ENCODE measurements at places on chromosomes 2 and 18.

- no peak for DNase-seq
Observed at GRCh38 chr2:210561475-210561874, 5.1 kb downstream of the CPS1 start.

- no peak for DNase-seq
Observed at GRCh38 chr2:203484266-203485112, 50.6 kb downstream of the RAPH1 start.

GRCh38 chr2:221715523-221716247 is 143.6 kb upstream of the EPHA4 start:
- DNase-seq: no peak

DNA sequence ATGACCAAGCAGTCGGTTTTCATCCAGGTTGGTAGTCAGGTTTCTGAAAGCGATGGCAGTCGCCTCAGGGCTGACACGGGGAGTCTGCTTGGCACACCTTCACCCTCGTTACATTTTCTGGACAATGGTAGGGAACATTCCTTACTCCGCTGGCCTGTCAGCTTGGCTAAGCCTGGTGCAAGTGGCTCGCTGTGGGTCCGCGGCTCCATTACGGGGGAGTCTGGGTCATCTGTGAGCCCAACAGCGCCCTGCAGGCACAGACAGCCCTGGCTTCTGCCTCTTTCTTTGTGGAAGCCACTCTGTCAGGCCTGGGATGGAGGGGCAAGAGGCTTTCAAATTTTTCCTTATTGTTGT is 95.6 kb downstream of the HDAC4 start:
- no peak for DNase-seq

DNA sequence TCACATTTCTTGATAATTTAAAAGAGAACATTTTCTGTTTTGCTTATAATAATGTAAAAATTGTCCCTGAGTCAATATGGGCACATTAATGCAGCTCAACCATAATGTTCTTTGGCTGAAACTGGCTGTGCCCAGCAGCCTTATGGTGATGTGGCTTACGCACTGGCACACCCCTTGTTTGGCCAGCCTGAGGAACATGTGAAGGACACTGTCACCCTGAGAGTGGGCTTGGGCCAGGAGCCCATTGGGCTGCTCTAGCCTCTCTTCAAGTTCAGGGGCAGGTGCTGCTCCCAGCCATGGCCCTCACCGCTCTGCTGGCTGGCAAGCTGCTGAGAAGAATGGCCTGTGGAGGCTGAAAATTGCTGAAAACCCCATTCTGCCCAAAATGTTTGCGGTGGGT is 37.5 kb downstream of the MRPL33 start:
- no peak for DNase-seq

DNA sequence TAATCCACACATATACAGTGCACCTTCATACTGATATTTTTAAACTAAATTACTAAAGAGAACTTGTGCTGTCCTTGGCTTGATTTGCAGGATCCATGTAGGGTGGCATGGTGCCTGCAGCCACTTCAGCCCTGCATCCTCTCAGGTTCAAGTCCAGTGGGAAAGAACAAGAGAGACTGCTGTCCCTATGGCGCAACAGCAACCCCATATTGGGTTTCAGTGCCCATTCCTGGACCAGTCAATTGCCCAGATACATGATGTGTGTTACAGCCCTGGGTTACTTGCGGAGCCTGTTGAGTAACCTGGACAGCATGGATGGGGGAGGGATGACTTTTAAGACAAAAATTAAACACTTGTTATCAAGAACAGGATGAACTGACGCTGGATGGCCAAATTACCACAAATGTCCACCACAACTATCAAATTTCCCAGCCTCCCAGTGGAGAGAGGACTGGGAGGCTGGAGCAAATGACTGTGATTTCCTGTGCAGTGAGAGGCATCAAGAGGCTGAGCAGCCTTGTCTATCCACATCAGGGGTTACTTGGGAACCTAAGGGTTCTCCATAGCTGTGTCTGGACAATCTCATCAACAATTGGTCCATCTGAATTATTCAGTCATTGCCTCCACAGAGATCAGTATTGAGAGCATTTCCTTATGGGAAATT is 162.0 kb downstream of the CAPN13 start:
- no peak for DNase-seq

DNA sequence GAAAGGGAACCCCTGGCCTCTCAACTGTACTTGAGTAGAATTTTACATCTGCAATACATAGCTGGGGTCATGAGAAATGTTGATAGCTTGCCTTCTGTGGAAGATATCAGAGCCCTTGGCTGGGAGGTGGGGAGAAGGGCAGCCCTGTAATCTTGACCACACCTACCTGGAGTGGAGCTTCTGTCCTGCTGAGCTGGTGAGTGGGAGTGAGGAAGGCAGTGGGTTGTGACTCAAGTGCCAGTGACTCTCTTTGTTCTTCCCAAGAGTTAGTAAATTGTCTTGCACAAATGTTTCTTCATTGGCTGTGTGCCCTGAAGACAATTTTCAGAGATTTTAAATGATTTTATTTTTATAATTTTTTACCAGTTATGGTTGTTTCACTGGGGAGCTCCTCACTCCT is 277.3 kb downstream of the MBD5 start:
- DNase-seq: no peak

DNA sequence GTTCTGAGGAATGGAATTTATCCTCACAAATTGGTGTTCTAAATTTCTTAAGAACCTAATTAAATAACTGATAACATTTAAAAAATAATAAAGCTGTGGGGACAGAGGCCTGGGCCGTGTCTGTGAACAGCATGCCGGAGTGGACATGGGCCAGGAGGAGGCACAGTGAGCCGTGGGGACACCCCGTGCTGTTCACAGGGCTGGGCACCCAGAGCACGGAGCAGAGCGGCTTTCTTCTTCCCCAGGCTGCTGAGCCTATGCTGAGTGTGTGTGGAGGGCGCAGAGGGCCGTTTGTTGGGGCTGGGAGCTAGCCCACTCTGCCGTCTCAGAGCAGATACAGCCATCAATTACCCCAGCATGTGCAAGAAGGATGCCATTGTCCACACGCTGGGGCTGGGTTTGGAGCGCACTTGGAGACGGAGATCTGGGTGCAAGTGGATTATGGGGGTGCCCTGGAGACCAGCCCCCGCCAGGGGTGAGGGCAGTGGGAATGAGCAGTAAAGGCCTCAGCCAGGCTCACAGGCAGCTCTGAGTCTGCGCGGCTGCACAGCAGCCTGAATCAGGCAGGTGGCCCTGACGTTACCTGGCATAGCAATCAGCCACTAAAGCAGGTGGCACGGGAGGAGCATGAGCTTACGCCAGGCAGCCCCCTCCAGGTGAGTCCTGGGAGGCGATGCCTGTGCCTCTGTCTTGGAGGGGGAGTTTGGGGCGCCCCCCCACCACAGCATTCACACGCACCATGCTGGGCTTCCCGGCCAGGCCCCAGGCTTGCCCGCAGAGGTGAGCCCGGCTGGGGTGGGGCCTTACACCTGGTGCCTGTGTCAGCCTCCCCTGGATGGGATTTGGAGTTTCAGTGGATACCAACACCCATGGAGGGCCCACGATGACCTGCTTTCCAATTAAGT is 52.1 kb upstream of the SLC66A3 start:
- DNase-seq: no peak

DNA sequence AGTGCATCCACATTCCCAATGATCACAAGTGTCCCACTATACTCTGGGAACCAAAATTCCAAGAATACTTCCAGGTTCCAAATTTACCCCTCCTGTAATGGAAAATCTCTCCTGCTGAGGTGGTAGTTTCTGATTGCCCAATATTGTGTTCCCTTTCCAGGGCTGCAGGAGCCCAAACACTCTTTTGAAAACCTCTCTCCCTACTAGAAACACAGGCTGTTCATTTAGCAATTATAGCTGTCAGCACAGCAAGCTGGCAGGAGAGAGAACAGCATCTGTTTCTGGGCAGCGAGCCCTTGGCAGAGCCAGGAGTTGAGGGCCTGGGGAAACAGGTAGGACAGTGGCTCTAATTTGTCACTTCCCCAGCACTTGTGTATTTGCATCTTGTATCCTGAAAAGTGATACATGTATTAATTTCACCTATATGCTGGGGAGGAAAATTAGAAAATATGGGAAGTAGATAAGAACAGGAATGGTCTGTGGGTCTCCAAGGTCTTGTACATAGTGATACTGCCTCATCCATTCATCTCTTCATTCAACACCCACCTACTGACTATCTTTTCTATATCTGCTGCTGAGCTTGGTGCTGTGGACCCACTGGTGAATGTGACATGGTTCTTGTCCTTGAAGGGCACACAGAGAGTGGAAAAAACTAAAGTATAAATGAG is 16.9 kb upstream of the PAIP2B start:
- no peak for DNase-seq

GRCh38 chr2:64837925-64838641 is 151.1 kb upstream of the SLC1A4 start:
- DNase-seq: no peak

DNA sequence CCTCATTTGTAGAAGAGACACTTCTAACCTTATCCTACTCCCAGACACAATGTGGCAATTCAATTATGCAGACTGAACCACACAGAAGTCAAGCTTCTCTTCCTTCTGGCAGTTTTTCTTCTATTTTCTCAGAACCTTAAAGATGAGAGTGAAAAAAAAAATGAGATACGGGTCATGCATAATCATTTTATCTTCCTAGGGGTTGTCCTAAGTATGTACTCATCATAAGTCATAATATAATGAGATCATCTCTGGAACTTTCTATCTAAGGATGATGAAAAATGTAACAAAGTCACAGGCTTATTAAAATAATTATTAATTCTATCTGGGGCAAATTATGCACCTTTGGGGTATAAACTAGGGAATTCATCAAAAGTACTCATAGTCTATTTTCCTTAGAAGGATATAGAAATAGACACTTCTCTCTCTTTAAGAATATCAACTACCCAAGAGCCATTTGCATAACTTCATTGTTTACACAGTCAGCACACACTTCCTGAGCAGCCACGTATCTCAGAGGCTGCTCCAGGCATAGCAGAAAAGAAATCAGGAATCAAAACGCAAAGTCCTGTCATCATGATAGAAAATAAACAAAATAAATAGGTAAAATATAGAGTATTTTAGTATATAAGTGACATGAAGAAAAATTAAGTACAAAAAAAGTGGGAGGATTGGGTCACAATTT is 345.9 kb upstream of the SPHKAP start:
- DNase-seq: no peak

DNA sequence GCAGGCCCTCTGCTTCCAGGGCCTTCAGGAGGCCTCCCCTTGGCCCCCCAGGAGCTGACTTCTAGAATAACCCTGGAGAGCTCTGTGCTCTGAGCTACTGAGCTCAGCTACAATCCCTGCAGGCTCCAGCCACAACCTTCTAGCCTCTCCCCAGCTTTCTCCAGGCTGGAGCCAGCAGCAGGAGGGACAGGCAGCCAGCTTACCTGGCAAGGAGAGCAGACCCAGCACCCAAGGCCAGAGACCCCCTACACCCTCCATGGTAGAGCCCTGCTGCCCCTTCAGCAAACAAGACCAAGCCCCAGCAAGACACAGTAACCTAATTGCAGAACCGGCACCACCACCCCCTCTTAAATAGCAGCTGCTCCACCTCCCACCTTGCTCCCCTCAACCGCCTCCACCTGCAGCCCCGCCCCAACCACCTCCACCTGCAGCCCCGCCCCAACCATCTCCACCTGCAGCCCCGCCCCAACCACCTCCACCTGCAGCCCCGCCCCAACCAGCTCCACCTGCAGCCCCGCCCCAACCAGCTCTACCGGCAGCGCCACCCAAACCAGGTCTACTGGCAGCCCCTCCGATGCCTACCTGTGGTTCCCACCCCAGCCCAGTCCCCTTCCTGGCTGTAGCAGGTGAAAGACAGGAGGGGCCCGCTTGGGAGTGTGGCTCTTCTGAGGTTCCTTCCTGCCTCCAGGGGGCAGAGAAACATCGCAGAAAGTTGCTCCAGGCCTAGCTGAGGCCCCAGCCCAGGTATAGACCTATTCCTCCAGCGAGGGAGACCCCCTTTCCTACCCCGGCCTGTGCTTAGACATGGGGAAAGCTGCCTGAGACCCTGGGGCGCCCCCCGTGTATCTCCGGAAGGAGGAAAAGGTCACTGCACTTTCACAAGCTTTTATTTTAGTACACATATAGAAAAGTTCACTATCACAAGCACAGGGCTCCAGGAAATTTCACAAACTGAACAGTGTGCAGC is at the start of gene ASTL:
Gene ASTL (minus strand): TSS at position 324 of the 967 bp plus-strand sequence. CDS start 66 bp downstream, at position 258.
- DNase-seq: peak; percentile 75

GRCh38 chr2:219718066-219718465 is 90.6 kb downstream of the SLC4A3 start:
- no peak for DNase-seq

DNA sequence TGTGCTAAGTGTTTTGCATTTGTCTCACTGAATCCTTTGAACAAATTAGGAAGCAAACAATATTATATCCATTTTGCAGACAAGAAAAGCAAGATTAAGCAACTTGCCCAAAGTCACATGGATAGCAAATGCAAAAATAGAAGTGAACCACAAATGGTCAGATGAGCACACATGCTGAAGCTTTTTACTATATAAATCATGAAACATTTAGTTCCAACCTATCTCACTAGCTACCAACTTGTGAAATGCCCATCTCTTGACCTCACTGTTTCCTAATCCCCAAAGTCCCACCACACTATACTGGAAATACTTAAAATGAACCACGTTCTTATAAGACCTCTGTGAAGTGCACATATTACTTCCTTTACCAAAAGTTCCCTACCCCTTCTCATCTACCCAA is 380.5 kb downstream of the ERBB4 start:
- DNase-seq: no peak

DNA sequence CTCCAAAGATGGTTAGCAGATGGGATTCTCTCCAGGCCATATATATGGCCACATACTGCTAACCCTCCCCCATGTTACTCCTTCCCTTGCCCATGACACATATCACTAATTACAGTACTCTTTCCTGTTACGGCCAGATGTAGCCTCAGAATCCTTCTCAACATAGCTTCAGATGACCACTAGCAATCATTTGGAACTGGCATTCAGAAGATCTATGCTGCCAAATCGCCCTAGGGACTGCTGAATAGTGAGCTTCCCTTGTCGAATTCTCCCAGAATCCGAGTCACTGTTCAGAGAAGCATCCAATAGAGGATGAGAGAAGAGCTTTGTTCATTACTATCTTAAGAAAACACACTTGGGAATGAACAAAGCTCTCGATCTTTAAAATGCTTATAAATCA is 121.2 kb upstream of the TANK start:
- no peak for DNase-seq

GRCh38 chr2:142865924-142866323 is 11.5 kb upstream of the KYNU start:
- no peak for DNase-seq

DNA sequence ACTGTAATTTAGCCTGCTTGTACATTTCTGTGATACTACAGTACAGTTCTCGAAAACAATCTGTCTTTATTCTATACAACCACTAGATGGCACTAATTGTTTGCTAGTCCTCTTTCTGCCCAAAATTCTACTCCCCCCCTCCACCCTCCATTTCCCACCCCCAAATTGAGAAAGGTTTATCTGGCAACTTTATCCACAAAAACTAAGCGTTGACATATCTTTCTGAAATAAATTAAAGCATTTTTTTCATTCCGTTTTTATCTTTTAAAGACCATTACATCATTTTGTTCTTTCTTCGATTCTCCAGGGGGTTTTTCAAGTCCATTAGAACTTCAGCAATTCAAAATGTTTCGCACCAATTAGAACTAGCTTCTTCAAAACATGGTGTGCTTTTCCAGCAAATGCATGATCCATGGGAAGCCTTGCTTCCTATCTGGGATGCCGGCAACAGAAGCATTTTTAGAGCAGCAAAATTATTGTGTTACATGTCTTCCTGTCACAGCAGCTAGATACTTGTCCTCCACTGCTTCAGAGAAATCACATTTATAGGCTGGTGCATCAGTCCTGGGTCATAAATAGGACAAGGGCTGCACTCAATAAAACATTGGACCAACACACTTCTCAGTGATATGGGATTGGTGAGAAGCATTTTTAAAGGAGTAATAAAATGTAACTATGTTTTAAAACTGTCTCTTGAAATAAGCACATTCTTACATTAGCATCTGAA is 241.3 kb downstream of the PAX3 start:
- no peak for DNase-seq

All from pancreas (tissue), 10 donors.